CD4-positive, alpha-beta T cell (primary cell): ENCODE measurements at places on chromosomes 13 and 19.

GRCh38 chr19:55676383-55676782 is 1.4 kb downstream of the EPN1 start:
- DNase-seq: no peak

DNA sequence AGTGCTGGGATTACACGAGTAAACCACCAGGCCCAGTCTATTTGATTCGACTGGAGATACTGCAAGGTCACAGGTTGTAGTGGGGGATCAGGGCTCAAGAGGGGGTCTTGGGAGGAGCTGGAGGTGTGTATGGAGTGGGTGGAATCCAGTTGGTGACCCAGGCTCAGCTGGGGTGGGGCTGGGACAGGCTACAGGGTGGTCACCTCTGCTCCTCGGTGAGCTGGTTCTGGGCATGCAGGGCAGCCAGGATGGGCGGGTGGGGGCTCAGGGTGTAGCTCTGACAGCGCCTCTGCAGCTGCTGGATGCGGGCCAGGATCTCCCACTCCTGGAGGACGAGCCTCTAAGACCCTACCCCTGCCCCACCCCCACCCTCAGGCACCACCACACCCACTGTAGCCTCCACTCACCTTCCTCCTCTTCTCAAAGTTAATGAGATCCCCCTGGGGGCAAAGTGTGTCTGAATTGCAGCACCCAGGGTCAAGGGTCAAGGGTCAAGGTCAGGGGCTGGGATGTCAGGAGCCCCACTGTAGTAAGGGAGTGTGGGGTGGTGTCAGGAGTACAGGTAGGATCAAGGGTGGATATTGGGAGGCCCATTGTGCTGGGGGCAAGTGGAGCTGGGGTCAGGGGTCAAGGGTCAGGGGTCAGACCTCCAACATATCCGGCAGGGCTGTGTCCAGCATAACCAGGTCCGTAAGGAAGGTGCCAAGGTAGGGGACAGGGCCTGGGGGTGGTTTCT is 17.1 kb downstream of the RGL3 start:
- no peak for DNase-seq

- no peak for DNase-seq
Observed at GRCh38 chr19:11190501-11190900, 6.8 kb downstream of the KANK2 start.

GRCh38 chr13:105463011-105463501 is 1072.4 kb downstream of the EFNB2 start:
- no peak for DNase-seq

DNA sequence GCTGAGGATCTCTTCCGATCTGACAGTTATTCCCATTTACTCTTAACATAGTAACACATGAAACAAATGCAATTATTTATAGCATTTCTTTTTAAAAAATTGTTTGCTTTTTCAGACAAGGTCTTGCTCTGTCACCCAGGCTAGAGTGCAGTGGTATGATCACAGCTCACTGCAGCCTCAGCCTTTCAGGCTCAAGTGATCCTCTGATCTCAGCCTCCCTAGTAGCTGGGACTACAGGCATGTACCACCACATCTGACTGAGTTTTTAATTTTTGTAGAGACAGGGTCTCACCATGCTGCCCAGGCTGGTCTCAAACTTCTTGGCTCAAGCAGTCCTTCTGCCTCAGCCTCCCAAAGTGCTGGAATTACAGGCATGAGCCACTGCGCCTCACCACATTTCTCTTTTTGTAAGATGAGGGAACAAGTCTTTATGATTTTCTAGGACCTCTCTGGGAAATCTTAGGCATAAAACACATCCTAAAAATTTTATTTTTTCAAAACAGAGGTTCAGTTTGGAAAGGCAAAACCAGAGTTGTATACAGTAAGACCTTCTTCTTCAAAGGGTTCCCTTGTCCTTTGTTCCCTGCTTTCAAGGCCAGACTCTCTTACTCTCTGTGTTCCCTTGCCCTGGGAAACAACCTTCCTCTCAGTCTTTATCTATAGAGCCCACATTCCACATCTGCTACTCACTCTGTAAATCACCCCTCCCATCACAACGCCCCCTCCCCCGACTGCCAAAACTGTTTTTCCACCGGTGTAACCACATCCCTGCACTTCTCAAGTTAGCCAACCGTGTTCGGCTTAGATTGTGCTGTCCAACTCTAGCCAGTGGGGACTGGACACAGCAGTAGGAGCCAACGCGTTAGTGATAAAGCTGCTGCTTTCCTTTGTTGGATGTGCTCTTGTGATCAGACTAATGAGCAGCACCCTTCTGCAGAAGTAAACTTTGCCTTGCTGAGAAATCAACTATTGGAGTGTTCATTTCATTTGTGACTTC is 56.2 kb downstream of the DHRS12 start:
- DNase-seq: no peak

- DNase-seq: peak; percentile 100
Observed at GRCh38 chr19:58543826-58544590, at the start of gene TRIM28. TSS of gene TRIM28 (plus strand) at chr19:58544064. CDS start at chr19:58544758, 694 bp downstream.

GRCh38 chr19:533364-534058 is 2.0 kb downstream of the CDC34 start:
- no peak for DNase-seq

DNA sequence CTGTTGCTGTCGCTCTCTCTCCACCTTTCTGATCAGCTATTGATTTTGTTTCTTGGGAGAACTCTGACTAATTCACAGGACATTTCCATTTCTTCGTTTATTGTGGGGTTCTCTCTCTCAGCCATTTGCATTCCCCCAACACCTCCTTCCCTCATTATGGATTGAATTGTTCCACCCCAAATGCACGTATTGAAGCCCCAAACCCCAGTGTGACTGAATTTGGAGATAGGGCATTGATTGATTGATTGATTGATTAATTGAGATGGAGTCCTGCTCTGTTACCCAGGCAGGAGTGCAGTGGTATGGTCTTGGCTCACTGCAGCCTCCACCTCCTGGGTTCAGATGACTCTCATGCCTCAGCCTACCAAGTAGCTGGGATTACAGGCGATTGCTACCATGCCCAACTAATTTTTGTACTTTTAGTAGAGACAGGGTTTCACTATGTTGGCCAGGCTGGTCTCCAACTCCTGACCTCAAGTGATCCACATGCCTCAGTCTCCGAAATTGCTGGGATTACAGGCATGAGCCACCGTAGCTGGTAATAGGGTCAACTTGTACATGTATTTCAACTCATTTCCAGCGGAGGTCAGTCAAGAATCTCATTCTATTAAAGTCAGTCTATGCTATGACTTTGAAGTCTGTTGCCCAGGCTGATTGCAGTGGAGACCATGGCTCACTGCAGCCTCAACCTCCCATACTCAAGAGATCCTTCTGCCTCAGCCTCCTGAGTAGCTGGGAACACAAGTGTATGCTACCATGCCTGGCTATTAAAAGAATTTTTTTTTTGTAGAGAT is 13.6 kb downstream of the NFILZ start:
- no peak for DNase-seq

GRCh38 chr13:64778002-64778401 is 2452.1 kb downstream of the PCDH9 start:
- no peak for DNase-seq

DNA sequence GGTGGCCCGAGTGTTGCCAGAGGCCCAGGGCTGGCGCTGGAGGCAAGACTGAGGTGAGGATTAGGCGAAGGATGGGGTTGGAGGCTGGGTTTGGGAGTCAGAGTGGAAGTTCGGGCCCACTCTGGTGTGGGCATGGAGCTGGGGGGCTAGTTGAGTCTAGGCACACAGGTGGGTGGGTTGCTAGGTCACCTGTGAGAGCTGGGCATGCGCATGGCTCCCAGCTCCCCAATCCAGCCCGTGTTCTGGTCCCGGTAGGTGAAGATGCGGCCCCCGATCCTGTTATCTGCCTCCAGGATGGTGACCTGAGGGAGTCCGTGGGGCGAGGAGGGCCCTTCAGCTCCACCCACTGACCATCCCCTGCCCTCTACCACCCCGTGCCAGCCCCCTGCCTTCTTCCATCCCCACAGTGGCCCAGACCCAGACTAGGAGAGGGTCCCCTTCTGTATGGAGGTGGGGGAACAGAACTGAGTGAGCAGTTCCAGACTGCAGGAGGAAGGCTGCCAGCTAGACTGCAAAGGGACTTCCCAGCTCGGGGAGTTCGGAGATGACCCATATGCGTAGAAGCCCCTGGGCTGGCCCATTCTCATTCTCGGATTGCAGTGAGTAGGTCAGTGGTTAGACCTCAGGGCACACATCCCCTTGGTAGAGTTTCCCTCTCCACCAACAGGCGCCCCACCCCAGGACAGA is 1.7 kb downstream of the IL4I1 start:
- no peak for DNase-seq

- DNase-seq: peak; percentile 74
Observed at GRCh38 chr19:19420570-19421298, 15.3 kb downstream of the GATAD2A start.

GRCh38 chr13:21348488-21349120 is 110.5 kb downstream of the ZDHHC20 start:
- DNase-seq: no peak

DNA sequence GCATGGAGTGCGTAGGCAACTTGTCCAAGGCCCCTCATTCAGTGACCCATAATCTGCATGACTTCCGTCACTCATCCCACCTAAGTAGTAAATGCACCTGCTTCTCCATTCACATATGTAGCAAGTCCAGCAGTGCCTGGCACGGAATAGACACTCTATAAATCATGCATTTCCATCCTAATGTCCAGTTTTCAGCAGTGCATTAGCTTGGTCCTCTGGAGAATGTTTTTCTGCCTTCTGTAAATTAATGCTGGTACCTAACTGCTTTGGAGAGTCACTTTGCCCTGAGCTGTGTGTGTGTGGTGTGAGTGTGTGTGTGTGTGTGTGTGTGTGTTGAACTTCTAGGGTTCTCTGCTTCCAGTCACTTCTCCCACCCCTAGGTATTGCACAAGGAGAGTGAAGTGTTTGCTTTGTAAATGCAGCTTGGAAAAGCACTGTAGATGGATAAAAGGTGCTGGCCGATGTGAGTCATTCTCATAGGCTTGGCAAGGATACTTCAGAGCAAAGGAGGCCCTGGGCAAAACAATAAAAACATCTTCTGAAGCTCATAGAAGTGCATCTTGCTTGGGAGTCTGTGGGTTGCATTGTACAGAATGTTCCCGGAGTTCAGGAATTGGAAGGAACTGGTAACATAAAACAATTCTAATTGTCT is 181.8 kb downstream of the KATNAL1 start:
- no peak for DNase-seq

DNA sequence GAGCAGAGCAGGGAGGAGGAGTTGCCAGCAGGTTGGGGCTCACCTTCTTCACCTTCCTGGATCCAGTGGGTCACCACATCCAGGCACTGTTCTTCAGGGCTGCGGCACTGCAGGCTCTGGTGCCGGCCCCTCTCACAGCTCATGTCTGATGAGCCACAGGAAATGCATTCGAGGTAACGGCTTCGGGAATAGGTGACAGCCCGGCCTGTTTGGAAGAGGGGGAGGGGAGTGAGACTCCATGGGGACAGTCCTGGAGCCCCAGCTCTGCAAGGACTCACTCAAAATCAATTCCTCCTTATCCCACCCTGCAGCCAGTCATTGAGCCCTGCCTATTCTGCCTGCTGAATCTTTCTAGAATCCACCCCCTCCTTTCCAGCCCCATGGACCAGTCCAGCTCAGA is 13.5 kb downstream of the PLAUR start:
- no peak for DNase-seq

GRCh38 chr13:103263448-103263847 is 197.2 kb upstream of the SLC10A2 start:
- DNase-seq: no peak

DNA sequence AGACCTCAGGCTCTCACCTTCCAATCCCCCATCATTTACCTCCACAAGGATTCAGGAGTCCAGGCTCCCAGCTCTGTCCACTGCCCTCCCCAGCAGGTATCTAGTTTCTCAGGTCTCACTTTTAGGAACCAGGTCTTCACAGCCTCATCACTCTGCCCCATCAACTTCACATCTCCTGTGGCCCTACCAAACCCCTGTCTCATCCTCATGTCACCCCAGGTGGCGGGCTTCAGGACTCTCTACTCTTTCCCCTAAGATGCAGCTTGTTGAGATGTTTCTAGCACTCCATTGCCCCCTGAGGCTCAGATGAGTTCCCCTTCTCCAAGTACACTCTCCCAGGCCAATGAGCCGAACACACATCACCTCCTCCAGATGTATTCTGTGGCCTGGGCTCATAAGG is 1.5 kb downstream of the PPFIA3 start:
- no peak for DNase-seq

- no peak for DNase-seq
Observed at GRCh38 chr19:47786566-47786965, 8.1 kb downstream of the SELENOW start.

DNA sequence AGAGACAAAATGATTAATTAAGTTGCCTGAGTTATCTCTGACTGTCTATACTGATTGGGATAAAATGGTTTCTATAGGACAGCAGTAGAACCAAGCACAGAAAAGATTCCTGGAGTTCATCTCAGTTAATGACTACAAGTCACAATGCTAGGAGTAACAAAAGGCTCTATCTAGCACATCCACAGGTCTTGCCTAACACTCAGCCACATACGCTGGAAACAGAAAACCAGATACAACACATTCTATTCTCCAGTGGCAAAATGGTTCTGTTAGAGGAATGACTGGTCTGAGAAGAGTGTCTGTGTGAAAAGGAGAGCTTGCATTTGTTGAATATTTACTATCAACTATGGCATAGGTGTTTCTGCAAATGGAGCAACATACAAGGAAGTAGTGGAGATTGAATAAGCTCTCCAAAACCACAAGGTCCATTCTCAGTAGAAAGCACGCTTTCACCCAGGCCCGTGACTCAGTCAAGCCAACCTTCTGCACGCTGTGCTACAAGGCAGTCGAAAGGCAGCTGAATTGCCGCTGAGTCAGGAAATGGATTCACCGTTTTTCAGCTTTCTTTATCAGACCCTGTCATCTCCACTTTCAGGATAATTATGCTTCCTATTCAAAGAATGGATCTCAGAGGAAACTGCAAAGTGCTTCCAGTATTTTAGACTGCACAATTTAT is 761.5 kb downstream of the EFNB2 start:
- no peak for DNase-seq

DNA sequence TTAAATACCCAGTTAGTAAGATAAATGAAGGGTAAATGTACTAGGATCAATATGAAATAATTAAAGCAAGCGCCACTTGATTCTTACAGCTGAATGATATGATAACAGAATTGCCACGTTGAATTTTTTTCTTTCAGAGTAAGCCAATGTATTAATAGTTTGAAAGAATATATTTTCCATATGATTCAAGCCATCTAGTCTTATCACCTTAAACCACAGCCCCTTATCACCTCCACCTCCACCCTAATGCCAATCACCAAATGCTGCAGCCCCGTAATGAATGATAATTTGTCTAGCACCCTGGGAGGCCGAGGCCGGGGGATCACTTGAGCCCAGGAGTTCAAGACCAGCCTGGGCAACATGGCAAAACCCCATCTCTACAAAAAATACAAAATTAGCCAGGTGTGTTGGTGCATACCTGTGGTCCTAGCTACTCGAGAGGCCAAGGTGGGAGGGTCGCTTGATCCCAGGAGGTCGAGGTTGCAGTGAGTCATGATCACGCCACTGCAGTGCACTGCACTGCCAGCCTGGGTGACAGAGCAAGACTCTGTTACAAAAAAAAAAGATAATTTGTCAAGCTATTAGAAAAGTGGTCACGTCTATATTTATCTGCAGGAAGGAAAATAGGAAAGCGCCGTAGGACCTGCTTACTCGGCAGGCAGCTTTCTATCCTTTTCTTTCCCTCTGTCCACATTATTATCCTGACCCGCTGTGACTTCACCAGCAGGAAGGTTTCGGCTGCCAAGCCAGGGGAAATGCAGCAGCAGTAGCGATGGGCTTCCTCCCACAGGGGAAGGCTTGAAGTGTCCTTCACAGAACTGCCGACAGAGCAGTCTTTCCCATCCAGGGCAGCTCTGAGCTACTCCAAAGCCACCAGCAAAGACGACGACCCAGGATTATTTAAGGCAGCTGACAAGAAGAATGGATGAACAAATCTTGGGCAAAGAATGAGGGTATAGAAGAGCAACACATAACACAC is 19.7 kb upstream of the CLN5 start:
- DNase-seq: no peak
